ENCODE measurements at places on chromosomes 1 and 21. TPM values are rescaled to one million over a fixed set of nuclear protein-coding genes. Genes with fewer than 3 reads are reported as not detected.

The SPRR4 gene
- total RNA-seq = not detected

The NLRP3 gene
- total RNA-seq = 0.40 TPM

The NBPF4 gene
- not detected for total RNA-seq

The VAMP3 gene
- total RNA-seq = 36.5 TPM

The UBE2G2 gene
- 74.0 TPM for total RNA-seq

The TNFRSF1B gene
- total RNA-seq = 434 TPM

The CDCP2 gene
- total RNA-seq = not detected

The OR2T2 gene
- total RNA-seq = not detected

The MASP2 gene
- not detected for total RNA-seq

The NBPF6 gene
- total RNA-seq = not detected

The AGO1 gene
- 21.0 TPM for total RNA-seq

The MIA3 gene
- total RNA-seq = 48.7 TPM

The CTH gene
- total RNA-seq = 16.6 TPM

The AMY1C gene
- not detected for total RNA-seq

The SLC22A15 gene
- total RNA-seq = 1.2 TPM

The KIF1B gene
- total RNA-seq = 22.5 TPM

The RGSL1 gene
- total RNA-seq = not detected

The EDARADD gene
- total RNA-seq = 6.2 TPM

The C1QB gene
- not detected for total RNA-seq

The FCRL1 gene
- total RNA-seq = not detected

The ADORA3 gene
- total RNA-seq = 0.18 TPM

The IGSF21 gene
- total RNA-seq = not detected

The CD247 gene
- 239 TPM for total RNA-seq

The PPIAL4G gene
- 0.45 TPM for total RNA-seq

The GBP4 gene
- total RNA-seq = 70.6 TPM

The PRUNE1 gene
- 16.6 TPM for total RNA-seq

The BEND5 gene
- total RNA-seq = 0.80 TPM

The APP gene
- total RNA-seq = 25.5 TPM

The SLC9C2 gene
- not detected for total RNA-seq

The S100A5 gene
- 2.2 TPM for total RNA-seq

The PPM1J gene
- total RNA-seq = not detected

The EMC1 gene
- total RNA-seq = 25.3 TPM

The PLXNA2 gene
- 0.65 TPM for total RNA-seq

The KIRREL1 gene
- total RNA-seq = not detected

The CTSK gene
- total RNA-seq = 5.3 TPM

All from activated CD4-positive, alpha-beta memory T cell treated with anti-CD3 and anti-CD28 coated beads, Interleukin-2, amount 10 ng/mL, durations not matched to agents 7 days and 5 days (primary cell).